ENCODE measurements at places on chromosomes 4 and X.

DNA sequence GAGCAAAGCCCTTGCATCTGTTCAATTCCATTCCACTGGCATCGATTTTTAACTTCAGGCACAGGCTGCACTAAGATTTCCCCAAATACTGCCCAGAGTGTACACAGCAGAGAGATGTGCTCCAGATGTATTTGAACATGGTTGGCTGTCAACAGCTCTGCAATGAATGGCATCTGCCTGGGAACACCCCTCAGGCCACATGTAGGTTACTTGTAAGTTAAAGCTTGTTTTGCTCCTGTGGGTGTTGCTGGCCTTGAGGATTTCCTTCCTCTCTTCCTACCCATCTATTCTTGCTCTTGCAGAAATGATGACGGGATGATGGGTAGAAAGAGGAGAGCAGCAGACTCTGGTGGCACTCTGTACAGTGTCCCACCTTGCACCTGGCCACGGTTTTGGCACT, 69.3 kb upstream of the HELT start:
- no peak overlapping the region for H3K27ac ChIP-seq
- H3K27me3 ChIP-seq, result no peaks in the 10 kb centered on the region
- H3K4me3 ChIP-seq, result no peak overlapping the region
- H3K4me1 ChIP-seq, result no peaks in the 10 kb centered on the region
- H3K36me3 ChIP-seq, result no peaks in the 10 kb centered on the region

DNA sequence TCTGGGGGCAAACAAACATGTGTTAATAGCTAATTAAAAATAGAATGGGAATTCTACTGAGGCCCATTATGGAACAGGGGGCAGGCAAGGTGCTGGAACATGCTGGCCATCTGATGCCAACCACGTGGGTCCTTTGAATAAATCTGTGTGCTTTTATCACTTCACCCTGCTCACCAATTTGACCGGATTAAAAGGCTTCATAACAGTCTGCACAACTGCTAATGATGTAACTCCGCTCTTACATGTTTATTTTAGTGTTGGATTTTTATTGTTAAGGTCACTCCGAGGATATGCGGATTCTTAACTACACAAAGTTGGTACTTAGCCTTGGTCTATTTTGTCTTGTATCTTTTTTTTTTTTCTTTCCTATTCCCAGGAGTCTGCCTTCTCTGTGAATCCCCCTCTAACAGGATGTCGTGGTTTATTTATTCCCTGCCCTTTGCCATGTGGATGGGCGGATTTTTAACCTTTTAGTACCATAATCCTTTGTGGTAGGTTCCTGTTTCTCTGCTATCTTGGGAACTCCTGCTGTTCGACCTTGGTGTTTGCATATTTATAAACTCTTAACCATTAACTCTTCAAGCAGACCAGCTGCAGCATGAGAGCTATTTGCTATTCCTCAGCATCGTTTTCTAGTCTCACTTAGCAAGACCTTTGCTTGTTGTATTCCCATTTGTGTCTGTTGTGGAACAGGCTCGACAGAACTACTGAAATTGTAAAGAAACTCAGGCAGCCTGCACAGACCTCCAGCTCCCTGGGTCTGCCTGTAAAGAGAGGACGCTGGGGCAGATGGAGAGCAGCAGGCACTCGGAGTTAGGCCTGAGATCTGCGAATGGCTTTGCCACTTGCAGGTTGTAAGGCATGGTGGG, 38.0 kb downstream of the TRIM2 start:
- 0 out of 2 replicates have a peak overlapping the region, but pooled peaks have one; percentile 23 for H3K27ac ChIP-seq
- H3K27me3 ChIP-seq, result no peaks in the 10 kb centered on the region
- H3K4me3 ChIP-seq, result no peak overlapping the region
- no peaks in the 10 kb centered on the region for H3K36me3 ChIP-seq
- DNase-seq, result peak; percentile 42
- peaks cover 24% of the 10 kb centered on the region for H3K4me1 ChIP-seq

DNA sequence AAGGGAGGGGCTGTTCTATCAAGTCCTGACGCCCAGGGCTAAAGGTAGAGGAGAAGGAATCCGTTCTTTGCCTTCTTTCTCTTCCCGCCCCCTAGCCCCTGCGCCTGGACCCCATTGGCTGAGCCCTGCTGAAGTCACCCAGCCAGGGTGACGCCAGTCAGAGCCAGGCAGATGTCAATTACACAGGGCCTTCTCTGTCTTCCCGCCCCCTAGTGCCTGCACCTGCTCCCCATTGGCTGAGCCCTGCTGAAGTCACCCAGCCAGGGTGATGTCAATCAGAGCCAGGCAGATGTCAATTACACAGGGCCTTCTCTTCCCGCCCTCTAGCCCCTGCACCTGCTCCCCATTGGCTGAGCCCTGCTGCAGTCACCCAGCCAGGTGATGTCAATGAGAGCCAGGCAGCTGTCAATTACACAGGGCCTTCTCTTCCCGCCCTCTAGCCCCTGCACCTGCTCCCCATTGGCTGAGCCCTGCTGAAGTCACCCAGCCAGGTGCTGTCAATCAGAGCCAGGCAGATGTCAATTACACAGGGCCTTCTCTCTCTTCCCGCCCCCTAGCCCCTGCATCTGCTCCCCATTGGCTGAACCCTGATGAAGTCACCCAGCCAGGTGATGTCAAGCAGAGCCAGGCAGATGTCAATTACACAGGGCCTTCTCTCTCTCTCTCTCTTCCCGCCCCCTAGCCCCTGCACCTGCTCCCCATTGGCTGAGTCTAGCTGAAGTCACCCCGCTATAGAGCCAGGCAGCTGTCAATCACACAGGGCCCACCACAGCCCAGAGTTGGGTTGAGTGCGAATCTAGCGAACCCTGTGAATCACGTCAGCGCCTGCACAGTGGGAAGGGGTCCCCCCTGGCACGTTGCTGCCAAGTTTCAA, 46.4 kb downstream of the ASMT start:
- H3K4me3 ChIP-seq, result no peak overlapping the region
- DNase-seq, result peak; percentile 96
- peak overlapping the region; percentile 63 for H3K27ac ChIP-seq
- 0 out of 2 replicates have a peak, but pooled peaks cover 8% of the 10 kb centered on the region for H3K4me1 ChIP-seq
- no peaks in the 10 kb centered on the region for H3K27me3 ChIP-seq

- H3K27ac ChIP-seq, result no peak overlapping the region
- no peak for DNase-seq
- peaks cover 34% of the 10 kb centered on the region for H3K4me1 ChIP-seq
- H3K36me3 ChIP-seq, result no peaks in the 10 kb centered on the region
- no peaks in the 10 kb centered on the region for H3K27me3 ChIP-seq
- 0 out of 2 replicates have a peak overlapping the region, but pooled peaks have one; percentile 10 for H3K4me3 ChIP-seq
Observed at GRCh38 chr4:113657586-113658233, 103.8 kb downstream of the CAMK2D start.

GRCh38 chr4:136495076-136495475, 1037.2 kb downstream of the PCDH18 start:
- H3K27me3 ChIP-seq, result no peaks in the 10 kb centered on the region
- no peak overlapping the region for H3K27ac ChIP-seq
- no peaks in the 10 kb centered on the region for H3K36me3 ChIP-seq
- DNase-seq, result peak; percentile 5
- no peak overlapping the region for H3K4me3 ChIP-seq

DNA sequence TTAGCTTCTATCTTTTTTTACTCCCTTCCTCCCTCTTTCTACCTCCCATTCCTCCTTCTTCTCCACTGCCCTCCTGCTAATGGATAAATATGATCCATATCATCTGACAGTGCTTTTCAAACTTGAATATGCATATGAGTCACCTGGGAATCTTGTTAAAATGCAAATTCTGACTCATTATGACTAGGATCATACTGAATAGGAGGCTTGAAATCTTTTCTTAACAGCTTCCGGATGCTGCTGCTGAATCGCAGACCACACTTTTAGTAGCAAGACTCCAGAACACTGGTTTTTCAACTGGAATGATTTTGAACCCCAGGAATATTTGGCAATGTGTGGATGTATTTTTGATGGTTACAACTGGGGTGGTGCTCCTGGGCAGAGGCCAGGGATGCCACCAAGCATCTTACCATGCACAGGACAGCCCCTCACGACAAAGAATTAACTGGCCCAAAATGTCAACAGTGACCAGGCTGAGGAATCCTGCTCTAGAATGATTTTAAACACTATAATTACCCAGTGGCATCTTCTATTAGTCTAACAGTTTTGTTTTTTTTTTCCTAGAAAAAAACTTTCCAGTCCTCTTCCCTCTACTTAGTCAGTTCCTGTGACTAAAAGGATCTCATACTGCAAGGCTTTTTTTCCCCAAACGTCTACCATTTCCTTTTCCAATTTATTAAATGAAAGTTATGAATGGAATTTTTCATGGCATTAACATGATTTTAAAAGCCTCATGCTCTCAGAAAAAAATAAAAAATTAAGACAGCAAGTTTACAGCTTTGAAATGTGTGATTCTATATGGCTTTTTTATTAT, 10.6 kb upstream of the PYURF start:
- DNase-seq, result peak; percentile 23
- H3K27me3 ChIP-seq, result no peaks in the 10 kb centered on the region
- H3K4me3 ChIP-seq, result peak overlapping the region; percentile 53

DNA sequence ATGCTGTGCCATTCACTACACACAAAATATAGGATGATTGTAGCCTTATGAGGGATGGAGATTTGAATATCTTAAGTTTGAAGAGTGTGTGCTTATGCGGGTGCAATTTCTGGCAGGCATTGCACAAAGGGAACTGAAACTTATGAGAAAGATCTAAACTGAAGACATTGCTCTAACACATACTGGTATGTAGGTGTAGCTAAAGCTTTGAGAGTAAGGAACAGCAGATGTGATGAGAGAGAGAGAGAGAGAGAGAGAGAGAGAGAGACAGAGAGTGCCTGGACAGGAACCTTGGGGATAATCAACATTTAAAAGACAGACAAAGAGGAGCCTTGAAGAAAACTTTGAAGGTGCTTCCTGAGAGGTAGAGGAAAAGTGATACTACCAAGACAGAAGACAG, 379.7 kb downstream of the SPRY1 start:
- DNase-seq, result no peak
- H3K4me1 ChIP-seq, result no peaks in the 10 kb centered on the region
- H3K27ac ChIP-seq, result no peak overlapping the region
- no peaks in the 10 kb centered on the region for H3K36me3 ChIP-seq
- H3K4me3 ChIP-seq, result no peak overlapping the region

- no peaks in the 10 kb centered on the region for H3K27me3 ChIP-seq
- H3K4me3 ChIP-seq, result no peak overlapping the region
- no peaks in the 10 kb centered on the region for H3K4me1 ChIP-seq
- no peaks in the 10 kb centered on the region for H3K36me3 ChIP-seq
Observed at GRCh38 chr4:149951152-149951900, 126.9 kb upstream of the DCLK2 start.

DNA sequence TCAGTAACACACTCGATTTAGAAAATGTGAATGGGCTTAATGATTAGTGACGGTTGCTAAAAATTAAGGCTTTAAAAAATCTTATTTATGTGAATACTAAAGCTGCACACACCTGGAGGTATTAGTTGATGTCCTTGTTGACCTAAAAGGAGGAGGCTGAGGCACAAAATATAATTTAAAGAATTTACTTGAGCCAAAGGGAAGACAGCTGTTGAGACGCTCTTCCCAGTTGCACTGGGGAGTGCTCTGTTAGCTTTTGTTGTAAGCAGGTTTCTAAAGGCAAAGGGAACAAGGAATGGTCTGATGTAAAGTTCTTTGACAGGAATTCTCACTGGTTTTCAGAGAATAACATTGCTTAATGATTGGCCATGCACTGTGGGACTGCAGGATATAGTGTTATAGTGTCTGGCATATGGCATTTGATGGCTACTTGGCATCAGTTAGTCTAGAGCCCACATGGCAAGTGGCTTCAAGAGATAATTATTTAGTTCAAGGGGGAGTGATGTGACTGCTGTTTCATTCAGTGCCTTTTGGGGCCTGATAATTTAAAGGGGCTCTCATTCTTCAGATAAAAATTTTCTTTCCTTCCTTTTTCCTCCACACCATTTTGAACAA, 30.8 kb upstream of the PGM2 start:
- H3K27ac ChIP-seq, result no peak overlapping the region
- no peak for DNase-seq
- no peaks in the 10 kb centered on the region for H3K27me3 ChIP-seq
- H3K4me3 ChIP-seq, result no peak overlapping the region
- H3K36me3 ChIP-seq, result 0 out of 2 replicates have a peak, but pooled peaks cover 3% of the 10 kb centered on the region

- H3K27ac ChIP-seq, result no peak overlapping the region
- no peaks in the 10 kb centered on the region for H3K27me3 ChIP-seq
- no peak overlapping the region for H3K4me3 ChIP-seq
- no peaks in the 10 kb centered on the region for H3K4me1 ChIP-seq
- H3K36me3 ChIP-seq, result no peaks in the 10 kb centered on the region
Observed at GRCh38 chrX:26909728-26910127, 553.4 kb downstream of the PPP4R3C start.

GRCh38 chrX:52437212-52437611, 58.4 kb upstream of the XAGE1A start:
- no peak overlapping the region for H3K27ac ChIP-seq
- no peak for DNase-seq
- H3K27me3 ChIP-seq, result no peaks in the 10 kb centered on the region
- no peak overlapping the region for H3K4me3 ChIP-seq
- H3K36me3 ChIP-seq, result no peaks in the 10 kb centered on the region
- no peaks in the 10 kb centered on the region for H3K4me1 ChIP-seq

DNA sequence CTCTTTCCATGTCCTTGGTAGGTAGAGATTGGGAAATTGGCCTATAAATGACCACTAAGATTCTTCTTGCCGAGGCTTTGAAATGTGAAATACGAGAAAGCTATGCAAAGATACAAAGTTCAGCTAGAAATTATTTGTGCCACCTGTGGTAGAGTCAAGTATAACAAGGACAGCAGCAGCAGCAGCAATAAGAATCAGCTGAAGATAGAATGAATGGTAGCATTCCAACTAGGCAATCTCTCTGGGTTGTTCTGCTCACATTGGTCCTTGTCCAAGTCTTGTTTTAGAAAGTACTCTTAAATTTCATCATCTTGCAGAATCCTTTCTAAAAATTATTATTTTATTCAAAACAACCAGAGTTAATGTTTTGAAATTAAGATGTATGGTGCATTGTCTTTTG, 67.8 kb upstream of the PCDH10 start:
- no peak overlapping the region for H3K27ac ChIP-seq
- no peaks in the 10 kb centered on the region for H3K36me3 ChIP-seq
- H3K4me1 ChIP-seq, result no peaks in the 10 kb centered on the region
- no peak overlapping the region for H3K4me3 ChIP-seq
- DNase-seq, result peak; percentile 24
- H3K27me3 ChIP-seq, result no peaks in the 10 kb centered on the region

- no peaks in the 10 kb centered on the region for H3K4me1 ChIP-seq
- no peak overlapping the region for H3K4me3 ChIP-seq
- DNase-seq, result no peak
Observed at GRCh38 chr4:1342003-1342402, 5.0 kb upstream of the UVSSA start.

- H3K4me1 ChIP-seq, result peaks cover 18% of the 10 kb centered on the region
- H3K27ac ChIP-seq, result no peak overlapping the region
- no peak overlapping the region for H3K4me3 ChIP-seq
Observed at GRCh38 chr4:12242354-12242753, 813.7 kb upstream of the HS3ST1 start.

- DNase-seq, result peak; percentile 35
- no peak overlapping the region for H3K27ac ChIP-seq
- H3K4me3 ChIP-seq, result no peak overlapping the region
- no peaks in the 10 kb centered on the region for H3K36me3 ChIP-seq
- H3K4me1 ChIP-seq, result no peaks in the 10 kb centered on the region
- no peaks in the 10 kb centered on the region for H3K27me3 ChIP-seq
Observed at GRCh38 chr4:80592950-80593349, 257.4 kb downstream of the CFAP299 start.

- no peaks in the 10 kb centered on the region for H3K4me1 ChIP-seq
- H3K27ac ChIP-seq, result no peak overlapping the region
- no peaks in the 10 kb centered on the region for H3K27me3 ChIP-seq
- DNase-seq, result no peak
- H3K36me3 ChIP-seq, result no peaks in the 10 kb centered on the region
Observed at GRCh38 chrX:22136711-22137110, 104.6 kb downstream of the PHEX start.

- no peaks in the 10 kb centered on the region for H3K27me3 ChIP-seq
- no peak overlapping the region for H3K27ac ChIP-seq
- H3K4me1 ChIP-seq, result peaks cover 18% of the 10 kb centered on the region
- H3K36me3 ChIP-seq, result no peaks in the 10 kb centered on the region
Observed at GRCh38 chr4:14165222-14165920, 537.8 kb upstream of the BOD1L1 start.
